Muscle of back (tissue), 13 donors: ENCODE measurements at places on chromosomes 12 and 14. TPM values are rescaled to one million over a fixed set of nuclear protein-coding genes. Genes with fewer than 3 reads are reported as not detected.

GRCh38 chr12:110627500-110628195, 13.7 kb downstream of the TCTN1 start:
- DNase-seq = peak; percentile 18

DNA sequence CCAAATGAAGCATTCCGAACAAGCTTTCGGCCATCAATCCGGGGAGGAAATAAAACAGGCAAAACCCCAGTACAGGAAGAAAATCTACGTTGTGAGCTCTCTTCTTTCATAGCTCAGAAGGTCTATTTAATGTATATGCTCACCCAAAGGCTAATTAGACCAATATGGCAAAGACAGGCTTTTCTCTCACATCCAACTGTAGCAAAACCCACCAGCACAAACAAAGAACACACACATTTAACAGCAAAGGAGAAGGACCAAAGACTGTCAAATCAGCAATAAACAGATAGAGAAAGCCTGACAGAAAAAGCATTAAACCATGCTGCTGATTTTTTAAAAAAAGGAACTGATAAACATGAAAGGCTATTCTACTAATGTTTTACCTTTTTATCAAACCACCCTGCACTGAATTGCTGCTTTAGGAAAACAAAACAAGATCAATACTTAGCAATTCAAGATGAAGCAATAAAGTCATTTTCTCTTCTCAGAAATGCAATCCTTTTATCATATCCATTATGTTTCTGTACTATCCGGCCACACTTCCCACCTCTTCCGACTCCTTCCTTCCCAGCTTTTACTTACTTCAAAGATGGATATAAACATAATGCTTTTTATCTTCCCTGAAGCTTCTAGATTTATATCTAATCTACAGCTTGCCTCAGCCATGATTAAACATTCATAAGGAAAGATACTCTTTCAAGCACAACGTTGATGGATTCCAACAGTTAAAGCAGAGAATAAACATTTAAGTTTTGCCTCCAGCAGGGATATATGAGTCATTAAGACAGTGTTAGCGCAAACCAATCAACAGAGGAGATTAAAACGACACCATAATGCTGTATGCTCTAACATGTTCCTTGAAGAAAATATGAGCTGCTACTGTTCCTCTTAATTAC, 74.6 kb upstream of the BBS10 start:
- DNase-seq = no peak

GRCh38 chr12:117603316-117604113, 242.1 kb upstream of the NOS1 start:
- DNase-seq = no peak

DNA sequence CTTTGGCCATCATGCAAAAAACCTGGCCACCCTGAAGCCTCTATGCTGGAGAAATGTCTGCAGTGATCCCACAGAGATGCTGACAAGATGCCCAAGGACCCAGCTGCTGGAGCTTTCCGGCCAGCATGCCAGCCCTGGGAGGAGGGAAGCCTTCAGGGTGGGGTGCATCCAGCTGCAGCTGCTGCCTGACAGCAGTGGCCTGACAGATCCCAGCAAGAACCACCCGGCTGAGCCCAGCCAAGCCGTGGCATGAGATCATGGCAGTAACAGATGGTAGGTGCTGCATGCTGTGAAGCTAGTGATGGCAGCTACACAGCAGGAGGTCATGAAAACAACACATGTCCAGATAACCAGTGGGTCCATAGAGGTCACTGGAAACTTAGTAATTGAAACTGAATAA, 13.8 kb downstream of the CLBA1 start:
- DNase-seq = no peak

Gene KERA
- 63.7 TPM for polyA plus RNA-seq

Gene SAMD15
- 0.73 TPM for polyA plus RNA-seq

- DNase-seq = no peak
These were observed 1196.5 kb downstream of the GALC start for GRCh38 chr14:86796221-86797074.

DNA sequence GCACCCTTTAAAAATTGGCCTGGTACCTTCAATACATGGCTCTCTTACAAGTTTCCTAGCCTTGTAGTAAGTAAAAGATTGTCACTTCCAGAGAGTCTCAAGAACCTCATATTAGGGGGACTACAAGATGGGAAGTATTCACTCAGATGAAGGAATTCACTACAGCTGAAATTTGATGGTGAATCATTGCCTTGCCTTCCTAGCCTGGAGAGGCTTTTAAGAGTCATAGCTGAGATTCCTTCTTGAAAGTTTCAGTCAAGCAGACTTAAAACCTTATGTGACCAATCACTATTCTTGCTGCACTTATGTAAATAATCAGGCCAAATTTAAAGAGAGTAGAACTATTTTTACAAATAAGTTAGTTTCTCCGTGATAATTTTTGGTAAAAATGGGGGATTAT, 451.6 kb downstream of the TRHDE start:
- DNase-seq = no peak

- no peak for DNase-seq
These were observed 130.3 kb downstream of the TMEM30B start for GRCh38 chr14:61150851-61151250.

Gene CLEC6A
- polyA plus RNA-seq = not detected

GRCh38 chr14:63770187-63770807, 42.4 kb upstream of the SGPP1 start:
- DNase-seq = peak; percentile 37

Gene FIGNL2
- 0.82 TPM for polyA plus RNA-seq

DNA sequence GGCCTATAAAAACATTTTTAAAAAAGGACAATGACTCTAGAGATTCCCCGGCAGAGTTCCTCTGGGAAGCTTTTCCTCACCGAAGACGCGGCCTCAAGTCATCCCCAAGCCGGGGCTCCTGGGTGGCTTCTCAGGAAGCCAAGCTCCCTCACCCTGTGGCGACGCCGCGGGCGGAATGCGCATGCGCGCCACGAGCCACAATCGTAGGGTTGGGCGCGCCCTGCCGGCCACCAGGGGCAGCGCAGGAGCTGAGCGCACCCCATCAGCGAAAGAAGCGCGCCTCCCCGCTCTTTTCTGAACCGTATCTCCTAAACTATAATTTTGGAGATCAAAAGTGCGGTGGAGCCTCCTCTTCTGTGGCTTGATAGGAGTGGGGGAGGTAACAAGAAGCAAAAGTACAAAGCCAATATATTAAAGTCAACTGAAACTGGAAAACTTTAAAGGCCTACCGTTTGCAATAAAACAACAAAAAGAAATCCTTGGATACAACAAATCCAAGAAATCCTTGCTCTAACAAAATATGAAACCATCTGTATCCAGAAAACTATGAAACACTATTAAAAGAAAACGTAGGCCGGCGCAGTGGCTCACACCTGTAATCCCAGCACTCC, 17.4 kb upstream of the CHFR start:
- peak; percentile 82 for DNase-seq

DNA sequence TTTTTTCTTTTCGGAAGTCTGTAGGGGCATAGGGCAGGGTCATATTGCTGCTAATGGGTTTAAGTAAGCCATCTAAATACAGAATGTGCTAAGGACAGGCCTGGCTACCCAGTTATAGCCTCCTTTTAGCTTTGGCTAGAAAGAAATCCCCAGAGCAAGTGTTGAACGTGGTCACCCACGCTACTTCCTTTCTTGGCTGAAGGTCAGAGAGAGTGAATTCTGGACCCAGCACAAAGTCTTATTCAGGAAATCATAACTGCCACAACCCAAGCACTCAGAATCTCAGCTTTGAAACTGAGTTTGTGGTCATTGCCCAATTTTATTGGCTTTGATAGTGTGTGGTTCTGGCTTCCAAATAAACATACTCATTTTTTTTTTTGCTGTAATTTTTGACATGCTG, 542.1 kb upstream of the ATP2B1 start:
- no peak for DNase-seq

Gene KIF26A
- polyA plus RNA-seq = 7.3 TPM

- no peak for DNase-seq
These were observed 218.6 kb upstream of the FOXN3 start for GRCh38 chr14:89635615-89636014.

Gene RNF212B
- not detected for polyA plus RNA-seq

Gene KCNH3
- 1.2 TPM for polyA plus RNA-seq
